ENCODE measurements at places on chromosomes 2 and 18. TPM values are rescaled to one million over a fixed set of nuclear protein-coding genes. Genes with fewer than 3 reads are reported as not detected.

ALPI gene
- not detected for total RNA-seq

ADCYAP1 gene
- not detected for total RNA-seq

TCF23 gene
- not detected for total RNA-seq

ITGA4 gene
- total RNA-seq: 109 TPM

NXPH2 gene
- not detected for total RNA-seq

DSEL gene
- total RNA-seq: not detected

AGXT gene
- total RNA-seq: not detected

DNA sequence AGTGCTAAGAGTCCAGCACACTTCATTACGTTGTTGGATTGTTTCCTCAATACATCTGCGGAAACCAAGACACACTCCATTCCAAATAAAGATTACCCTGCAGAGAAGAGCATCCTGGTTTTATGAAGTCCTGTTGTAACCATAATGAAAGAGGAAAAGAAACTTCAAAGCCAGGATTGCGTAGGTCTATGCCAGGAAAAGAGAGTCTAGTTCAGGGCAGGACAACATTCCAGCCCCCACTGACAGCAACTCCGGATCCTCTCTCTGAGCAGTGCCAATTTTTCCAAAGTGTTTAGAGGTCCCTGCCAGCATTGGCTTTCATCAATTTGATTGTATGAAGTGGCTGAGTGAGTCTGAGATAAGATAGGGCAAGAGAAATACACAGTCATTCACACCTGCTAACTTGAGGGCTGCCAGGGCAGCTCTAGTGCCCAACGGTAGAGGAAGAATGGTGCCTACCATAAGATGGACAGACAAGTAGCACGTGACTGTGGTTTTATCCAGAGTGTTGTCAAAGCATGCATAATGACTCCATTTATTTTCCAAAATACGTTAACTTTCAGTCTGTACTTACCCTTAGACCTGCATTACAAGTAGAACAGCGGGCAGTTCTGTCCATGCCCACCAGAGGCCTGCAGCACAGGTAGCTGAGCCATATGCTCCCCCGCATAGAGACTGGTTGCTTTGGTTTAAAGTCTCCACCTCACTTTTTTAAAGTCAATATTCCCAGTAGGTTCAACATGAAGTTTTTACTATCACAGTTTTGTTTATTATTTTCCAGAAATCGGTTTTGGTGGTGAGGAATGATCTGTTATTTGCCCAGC is 23.7 kb downstream of the PIEZO2 start:
- no peak for DNase-seq

DNA sequence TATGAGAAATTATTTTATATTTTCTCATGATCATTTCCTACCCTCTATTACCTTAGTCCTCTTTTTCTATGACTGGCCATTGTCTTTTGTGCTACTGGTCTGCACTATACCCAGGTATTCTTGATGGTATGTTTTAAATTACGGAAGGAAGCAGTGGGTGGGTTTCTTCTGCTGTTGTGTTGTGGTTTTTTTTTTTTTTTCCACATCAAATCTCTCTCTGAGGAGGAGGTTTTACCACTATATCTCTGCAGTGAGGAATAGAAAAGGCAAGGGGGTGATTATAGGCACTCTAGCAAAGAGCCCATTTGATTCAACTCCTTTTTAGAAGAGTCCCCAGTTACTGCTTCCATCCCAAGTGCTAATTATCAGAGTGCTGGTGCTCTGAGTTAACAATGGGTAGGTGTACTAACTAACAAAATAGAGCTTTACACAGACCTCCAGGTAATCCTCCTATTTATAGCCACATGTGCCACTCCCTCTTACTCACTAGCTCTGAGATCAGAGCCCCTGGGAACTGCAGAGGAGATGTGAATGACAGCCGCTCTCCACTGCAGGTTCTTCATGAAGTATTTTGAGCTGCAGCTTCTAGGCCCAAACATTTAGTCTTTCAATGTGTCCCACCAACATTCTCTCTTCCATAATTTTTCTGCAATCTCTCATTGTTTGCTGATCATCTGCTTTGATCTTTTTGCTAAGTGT is 301.6 kb upstream of the GULP1 start:
- no peak for DNase-seq

DNA sequence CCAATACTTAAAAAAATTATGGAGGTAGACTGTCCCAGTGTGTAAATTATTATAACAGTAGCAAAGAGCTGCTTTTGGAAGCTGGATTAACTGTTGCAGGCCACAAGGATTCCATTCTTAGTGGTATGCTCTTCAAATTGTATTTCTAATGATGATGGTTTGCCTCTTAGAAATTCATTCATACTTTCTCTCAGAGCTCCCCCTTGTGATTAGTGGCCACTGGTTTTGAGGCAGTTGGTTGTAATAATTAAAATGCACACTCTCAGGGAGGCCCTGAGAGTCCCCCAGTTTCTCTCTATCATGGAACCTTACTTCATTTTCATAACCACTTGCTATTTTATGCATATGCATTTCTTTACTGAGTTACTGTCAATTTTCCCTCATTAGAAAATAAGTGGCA is 122.5 kb downstream of the PLA2R1 start:
- no peak for DNase-seq

GRCh38 chr2:63741884-63742579 is 99.7 kb upstream of the UGP2 start:
- no peak for DNase-seq

- DNase-seq: no peak
Observed at GRCh38 chr2:8884812-8885211, 47.4 kb upstream of the KIDINS220 start.

DNA sequence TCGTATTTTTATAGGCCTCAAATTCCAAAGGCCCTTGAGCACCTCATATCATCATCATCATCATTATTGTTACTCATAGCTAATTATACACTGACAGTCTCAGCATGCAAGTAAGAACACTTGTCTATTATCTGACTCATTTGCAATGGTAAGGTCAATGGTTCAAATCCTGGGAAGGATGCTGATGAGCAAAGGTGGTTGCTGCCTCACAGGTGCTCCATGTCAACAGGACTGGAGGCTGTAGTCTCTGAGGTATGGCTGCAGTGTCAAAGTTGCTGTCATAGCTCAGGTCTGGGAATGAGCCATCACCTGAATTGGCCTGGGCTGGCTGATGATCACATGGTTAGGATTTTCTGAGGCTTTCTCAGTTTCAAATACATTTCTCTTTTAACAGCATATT is 379.3 kb downstream of the BCL11A start:
- no peak for DNase-seq

GRCh38 chr18:62341473-62341872 is 16.4 kb downstream of the TNFRSF11A start:
- DNase-seq: no peak

DNA sequence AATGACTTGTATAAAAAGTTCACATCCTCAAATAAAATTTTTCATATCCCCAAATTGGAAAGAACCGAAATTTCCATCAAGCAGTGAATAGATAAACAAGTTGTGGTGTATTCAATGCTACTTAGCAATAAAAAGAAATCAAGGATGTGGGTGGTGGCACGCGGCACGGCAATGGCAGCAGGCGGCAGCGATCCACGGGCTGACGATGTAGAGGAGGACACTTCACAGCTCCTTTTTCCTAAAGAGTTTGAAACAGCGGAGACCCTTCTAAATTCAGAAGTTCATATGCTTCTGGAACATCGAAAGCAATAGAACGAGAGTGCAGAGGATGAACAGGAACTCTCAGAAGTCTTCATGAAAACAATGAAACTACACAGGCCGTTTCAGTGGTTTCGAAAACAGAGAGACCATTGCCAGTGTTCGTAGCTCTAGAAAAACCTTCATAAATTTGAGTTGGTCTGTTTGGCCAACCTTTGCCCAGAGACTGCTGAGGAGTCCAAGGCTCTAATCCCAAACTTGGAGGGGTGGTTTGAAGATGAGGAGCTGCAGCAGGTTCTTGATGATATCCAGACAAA is 9.8 kb upstream of the IL36A start:
- DNase-seq: peak; percentile 78

DNA sequence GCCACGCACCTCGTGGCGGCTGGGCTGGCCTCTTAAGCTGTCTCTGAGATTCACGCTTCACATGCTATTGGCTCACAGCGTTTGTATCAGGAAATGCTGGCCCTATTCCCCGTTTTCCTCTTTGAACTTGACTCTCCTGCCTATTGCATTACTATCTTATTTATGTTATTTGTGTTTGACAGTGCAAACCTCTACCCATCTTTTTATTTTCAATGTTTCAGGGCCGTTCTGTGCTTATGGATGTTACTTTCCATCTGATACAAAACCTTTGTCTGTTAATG is 149.9 kb upstream of the TWIST2 start:
- no peak for DNase-seq

GRCh38 chr2:3265981-3266924 is 111.4 kb downstream of the EIPR1 start:
- no peak for DNase-seq

GRCh38 chr2:24870891-24871705 is 48.9 kb downstream of the ADCY3 start:
- DNase-seq: no peak

DNA sequence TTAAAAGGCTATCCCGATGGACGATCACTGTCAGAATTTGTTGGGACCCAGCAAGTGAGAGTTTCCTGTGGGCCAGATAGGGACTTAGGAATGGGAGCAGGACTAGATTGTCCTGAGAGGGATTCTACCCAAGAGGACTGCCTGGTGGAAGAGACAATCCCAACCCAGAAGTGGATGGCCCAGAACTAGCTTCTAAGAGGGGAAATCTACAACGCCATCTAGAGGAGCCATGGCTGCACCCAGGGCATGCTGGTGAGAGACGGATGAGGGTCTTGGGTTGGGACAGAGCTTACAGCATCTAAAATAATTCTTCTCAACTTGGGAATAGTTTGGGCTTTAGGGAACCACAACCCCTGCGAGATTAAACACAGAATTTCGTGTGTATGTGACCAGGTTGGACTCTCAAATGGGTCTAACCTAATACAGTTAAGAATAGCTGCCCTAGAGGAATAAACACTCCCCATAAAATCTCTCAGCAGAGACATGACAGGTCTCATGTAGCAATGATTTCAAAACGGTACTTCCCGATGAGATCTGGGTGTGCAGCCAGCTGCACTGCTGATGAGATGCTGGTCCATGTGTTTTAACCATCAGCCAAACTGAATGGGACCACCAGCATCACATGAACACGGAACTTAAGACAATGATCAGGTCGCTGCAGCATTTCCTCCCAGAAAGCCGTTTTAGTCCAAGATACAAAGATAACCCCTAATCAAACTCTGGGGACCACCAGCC is 50.8 kb downstream of the CCBE1 start:
- DNase-seq: no peak

GRCh38 chr2:45750484-45750883 is 99.0 kb downstream of the PRKCE start:
- DNase-seq: no peak

- no peak for DNase-seq
Observed at GRCh38 chr2:39779927-39780326, 869 bp upstream of the THUMPD2 start.

- DNase-seq: no peak
Observed at GRCh38 chr2:220068846-220069245, 441.4 kb downstream of the SLC4A3 start.

DNA sequence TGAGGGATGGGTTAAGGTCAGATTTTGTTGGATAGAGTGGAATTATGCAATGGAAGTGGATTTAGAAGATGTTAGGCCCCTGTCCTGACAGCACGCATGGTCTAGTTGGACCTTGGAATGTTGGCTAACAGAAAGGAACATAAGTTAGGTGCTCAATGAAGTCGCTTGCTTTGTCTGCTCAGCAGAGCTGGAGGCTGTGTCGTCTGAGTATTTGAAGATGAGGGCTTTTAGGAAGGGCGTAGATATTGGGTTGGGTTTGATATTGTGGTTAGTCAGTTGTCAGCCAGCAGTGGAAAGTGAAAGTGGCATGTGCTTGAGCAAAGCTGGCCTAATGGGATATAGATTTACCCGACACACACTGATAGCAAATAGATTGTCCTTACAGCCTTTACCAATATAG is 239.3 kb downstream of the PRKCE start:
- DNase-seq: peak; percentile 71

GRCh38 chr2:88085099-88085498 is 17.5 kb downstream of the SMYD1 start:
- DNase-seq: no peak

GRCh38 chr2:97911922-97912575 is 83.7 kb downstream of the TMEM131 start:
- DNase-seq: no peak

- peak; percentile 59 for DNase-seq
Observed at GRCh38 chr2:215831296-215831913, 181.9 kb downstream of the MREG start.

DNA sequence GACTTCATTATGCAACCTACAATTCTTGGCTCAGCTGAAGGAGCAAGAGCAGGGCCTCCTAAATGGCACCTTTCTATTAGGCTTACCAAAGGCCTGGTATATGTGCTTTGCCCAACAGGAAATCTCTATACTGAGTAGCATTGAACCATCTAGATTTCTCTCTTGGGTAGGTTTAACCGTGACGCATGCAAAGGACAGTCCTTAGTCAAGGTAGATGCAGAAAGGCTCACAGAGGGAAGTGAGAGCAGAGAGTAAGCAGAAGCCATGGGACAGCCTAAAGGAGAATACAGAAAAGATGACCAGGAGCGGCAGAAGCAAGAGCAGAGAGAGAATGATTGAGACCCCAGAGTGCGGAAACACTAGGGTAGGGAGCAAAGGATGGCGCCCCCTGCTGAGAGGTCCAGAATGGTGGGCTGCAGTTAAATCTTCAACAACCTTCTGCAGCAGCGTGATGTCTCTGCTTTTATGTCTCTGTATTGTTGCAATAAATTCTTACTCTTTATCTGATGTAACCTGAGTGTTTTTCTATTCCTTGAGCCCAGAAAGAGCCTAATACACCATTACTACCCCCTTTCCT is 4.7 kb upstream of the OSBPL1A start:
- DNase-seq: no peak

GRCh38 chr2:26710145-26710544 is 17.6 kb downstream of the KCNK3 start:
- no peak for DNase-seq

- no peak for DNase-seq
Observed at GRCh38 chr2:236743039-236743920, 173.7 kb downstream of the ACKR3 start.

DNA sequence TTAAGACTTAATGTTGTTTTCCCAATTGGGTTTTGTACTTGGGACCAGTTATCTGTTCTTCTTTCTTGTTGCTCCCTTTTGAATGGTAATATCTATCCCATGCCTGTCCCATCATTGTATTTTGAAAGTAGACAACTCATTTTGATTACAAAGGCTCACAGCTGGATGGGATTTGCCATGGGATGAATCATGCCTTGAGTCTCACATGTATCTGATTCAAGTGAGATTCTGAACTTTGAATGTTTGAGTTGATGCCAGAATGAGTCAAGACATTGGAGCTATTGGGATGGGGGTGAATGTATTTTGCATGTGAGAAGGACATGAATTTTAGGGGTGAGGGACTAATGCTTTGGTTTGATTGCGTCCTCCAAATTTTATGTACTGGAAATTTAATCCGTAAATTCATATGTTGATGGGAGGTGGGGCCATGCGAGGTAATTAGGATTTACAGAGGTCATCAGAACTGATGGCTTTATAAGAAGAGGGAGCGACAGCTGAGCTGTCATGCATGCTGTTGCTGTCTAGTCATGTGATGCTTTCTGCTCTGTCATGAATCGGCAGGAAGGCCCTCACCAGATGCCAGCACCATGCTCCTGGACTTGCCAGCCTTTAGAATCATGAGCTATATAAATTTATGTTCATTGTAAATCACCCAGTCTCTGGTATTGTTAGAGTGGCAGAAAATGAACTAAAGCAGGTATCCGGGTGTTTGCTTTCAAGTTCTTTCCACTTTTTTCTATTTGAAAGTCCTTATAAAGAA is 741.3 kb upstream of the RAB6C start:
- DNase-seq: no peak

- no peak for DNase-seq
Observed at GRCh38 chr2:231384970-231385369, 10.5 kb upstream of the B3GNT7 start.

GRCh38 chr2:216803791-216804190 is 56.1 kb downstream of the TNP1 start:
- DNase-seq: no peak
